ENCODE measurements at places on chromosomes 5 and 9.

DNA sequence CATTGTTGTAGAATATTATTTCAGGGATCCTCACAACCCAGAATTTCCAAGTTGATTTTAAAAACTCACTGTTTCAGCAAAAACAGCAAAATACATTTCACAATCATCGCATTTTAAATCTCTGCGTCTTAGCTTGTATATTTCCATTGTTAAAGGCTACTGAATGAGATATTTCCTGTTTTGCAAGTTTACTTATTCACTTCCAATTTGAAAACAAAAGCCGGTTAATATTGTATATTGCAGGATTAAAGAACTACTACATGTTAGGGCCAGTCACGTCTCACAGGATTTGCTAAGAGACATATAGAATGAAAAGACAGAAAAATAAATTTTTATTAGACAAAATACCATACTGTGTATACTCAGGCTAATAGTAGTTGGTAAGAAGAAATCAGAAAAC is 395.9 kb upstream of the CDH9 start:
- no peak for DNase-seq

- no peak for DNase-seq
Measured at GRCh38 chr9:119114681-119115080, 254.6 kb downstream of the BRINP1 start.

- no peak for DNase-seq
Measured at GRCh38 chr5:175621971-175622370, 35.9 kb upstream of the HRH2 start.

DNA sequence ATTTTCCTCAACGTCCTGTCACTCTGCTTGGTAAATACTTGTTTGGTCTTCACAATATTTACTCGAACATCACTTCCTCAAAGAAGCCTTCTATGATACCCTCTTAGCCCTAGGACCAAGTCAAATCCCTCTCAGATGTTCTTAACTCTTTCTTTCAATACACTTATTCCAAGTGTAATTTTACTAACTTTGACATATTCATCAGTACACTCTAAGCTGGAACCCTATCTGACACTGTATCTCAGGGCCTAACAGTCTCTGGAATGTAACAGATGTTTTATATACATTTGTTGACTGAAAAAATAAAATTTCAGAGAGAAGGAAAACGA is 19.6 kb downstream of the SIL1 start:
- DNase-seq, result no peak

GRCh38 chr9:86485359-86485758 is 131.1 kb upstream of the TUT7 start:
- no peak for DNase-seq

DNA sequence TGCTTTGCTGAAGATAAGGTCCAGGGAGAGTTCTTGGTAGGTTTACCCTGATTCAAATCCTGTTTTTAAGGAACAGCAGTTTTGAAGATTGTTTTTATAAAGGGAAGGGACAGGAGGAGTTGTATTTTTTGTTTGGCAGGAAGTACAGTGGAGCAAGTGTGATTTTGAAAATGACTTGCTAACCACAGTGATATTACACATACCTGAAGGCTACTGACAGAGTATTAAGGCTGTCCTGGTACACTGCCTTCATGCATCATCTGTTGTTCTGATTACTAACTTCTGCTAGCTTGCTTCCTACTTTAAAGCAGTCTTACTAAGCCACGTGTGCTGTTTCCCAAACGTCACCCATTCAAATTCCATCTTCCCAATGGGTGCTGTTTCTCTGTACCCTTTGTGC is 559.5 kb upstream of the SGCD start:
- no peak for DNase-seq

- no peak for DNase-seq
Measured at GRCh38 chr5:22850981-22851380, 2.2 kb downstream of the CDH12 start.

DNA sequence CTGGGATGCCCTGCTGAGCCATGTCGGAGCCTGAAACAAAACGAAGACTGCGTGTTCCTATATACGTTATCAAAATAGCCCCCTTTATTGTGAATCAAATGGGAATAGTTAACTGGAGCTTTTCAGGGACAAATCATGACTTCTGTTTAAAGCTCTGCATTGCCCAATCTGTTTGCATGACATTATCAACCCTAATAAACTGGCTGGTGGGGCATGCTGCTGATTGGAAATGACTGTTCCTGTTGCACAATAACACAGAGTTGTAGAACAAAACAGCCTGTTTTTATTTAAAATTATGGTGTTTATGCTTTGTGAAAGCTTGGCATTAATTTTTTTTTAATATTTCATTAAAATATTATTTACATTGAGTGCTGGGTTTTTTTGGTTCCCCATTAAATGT is 215.5 kb downstream of the TMEM167A start:
- DNase-seq, result no peak

DNA sequence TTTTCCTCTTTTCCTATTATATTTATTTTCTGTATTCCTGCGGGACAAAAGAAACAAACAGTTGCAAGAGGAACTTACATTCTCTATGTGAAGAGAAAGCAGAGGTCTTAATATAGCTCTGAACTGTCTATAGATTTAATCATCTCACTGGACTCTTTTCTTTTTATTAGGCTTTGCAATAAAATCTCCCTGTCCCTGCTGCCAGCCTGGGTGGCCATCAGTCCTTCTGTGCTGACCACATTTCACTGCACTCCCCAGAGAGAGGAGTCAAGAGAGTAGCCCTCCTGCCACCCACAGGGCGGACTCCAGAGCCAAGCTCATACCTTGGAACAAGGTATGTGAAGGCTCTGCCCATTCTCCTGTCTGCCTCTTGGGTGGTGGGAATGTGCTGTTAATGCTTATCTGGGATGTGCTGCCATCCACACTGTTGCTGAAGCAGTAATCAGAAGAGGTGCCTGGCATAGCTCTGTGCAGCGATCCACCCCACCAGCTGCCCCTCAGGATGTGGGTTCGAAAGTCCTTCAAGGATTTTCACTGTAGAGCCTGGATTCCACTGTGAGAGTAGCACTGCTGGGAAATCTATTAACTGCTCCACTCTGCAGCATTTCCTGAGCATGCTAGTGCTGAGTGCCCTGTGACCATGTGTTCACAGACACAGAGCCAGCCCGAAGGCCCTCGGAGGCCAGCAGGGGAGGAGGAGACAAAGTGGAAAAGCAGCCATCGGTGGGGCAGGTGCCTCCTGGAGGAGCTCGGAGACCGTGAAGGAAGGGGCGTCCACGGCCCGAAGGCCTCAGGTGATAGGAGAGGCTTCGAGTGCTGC is 334.6 kb downstream of the MED10 start:
- DNase-seq, result no peak

- no peak for DNase-seq
Measured at GRCh38 chr5:126523818-126524510, 71.1 kb downstream of the ALDH7A1 start.

DNA sequence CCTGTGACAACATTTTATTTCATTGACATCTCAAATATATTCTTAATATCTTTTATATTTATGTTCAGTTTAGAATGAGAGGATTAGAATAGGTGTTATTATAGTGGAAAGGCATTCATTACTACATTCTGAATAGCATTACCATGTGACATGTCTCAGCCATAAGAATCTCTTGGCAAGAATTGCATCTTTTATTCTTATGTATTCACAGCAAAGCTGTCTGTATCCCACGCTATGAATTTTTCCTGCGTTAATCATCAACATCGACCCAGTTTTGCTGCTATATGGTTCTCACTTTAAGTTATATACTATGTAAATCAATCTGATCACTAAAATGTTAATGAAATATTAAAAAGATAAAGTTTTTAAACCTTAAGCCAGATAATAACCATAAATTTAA is 248.6 kb downstream of the TMEM232 start:
- DNase-seq, result no peak

DNA sequence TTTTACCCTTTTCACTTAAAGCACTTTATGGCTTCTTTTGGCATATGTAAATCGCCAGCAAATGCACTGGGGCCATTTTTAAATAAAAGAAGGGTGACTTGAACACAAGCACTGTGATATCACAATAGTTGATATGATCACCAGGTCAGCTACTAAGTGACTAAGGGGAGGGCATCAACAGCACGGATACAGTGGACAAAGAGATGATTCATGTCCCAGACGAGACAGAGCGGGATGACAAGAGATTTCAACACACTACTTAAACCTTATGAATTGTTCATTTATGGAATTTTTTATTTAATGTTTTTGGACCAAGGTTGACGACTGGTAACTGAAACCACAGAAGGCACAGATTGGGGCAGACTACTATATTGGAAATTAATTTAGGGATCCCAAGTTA is 54.1 kb downstream of the RORB start:
- no peak for DNase-seq

DNA sequence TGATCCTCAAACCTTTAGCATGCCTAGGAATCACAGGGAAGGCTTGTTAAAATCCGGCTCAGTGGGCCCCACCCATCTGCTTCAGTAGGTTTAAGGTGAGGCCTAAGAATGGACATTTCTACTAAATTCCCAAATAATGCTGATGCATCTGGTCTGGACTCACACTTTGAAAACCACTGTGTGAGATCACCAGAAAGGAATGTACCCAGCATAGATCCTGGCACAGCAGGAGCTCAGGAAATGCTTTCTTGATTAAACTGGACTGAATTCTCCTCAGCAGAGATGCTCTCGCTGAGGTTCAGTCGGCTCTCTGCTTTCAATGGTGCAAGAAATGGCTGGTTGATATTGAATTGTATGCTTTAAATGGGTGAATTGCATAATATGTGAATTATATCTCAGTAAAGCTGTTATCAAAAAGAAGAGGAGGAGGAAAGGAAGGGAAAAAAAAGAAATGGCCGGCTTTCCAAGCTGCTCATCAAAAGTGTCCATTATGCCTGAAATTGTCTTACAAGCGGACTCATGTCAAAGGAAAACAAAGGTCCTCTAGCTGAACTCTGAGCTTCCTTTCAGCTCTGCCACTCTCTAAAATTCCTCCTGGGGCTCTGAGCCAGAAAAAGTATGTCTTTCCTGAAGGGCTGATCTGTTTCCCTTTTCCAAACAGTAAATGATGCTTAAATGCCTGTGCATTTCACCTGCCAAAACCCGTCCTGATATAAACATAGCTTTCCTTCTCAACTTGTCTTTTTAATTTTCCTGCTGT is 77.6 kb upstream of the SAP30L start:
- no peak for DNase-seq

DNA sequence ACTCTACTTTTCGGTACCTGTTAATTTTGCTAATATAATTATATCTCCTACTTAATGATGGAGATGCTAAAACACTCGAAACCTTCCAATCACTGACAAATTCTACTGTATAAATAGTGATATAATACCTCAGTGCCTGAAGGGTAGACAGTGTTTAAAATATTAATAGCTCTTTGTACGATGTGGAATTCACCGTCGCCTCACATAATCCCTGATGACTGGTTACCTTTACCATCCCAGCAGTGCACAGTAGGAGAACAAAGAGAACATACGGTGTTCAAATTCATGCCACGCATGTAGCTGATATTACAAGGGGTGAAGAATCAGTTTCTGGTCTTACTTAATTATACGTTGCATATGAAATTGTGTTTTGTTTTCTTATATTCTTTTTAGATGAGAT is 506.7 kb downstream of the CTNND2 start:
- DNase-seq, result no peak

DNA sequence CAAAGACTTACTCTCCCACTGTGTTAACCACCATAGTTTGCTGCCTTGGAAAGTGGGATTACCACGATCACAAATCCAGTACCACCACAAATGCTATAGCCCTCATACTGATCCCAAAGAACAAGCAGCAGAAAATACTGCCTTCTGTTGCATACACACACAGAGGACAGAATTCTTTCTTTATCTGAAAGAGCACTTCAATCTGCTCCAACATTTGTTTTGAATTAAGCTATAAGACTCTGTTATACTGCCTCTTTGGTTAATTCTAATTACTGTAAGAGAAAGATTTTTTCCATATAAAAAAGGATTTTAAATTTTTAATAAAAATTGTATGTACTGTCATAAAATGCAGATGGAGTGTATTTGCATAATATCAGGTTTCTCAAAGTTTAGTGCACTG is 69.8 kb downstream of the YIPF5 start:
- no peak for DNase-seq

- no peak for DNase-seq
Measured at GRCh38 chr5:60636001-60636400, 64.0 kb downstream of the DEPDC1B start.

DNA sequence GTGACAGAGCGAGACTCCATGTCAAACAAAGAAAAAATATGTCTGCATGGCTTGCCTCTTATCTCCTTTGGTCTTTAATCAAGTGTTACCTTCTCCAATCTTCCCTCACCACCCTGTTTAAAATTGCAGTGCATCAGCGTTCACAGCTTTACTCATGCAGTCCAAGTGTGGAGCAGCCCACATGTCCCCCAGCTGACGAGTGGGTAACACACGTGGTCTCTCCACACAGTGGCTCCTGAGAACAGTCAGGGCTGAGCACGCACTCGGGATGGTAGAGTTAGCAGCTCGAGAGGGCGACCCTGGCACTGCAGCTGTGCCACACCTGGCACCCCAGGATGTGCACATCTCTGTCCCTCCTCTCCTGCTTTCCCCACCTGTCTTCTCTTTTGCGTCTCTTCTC is 25.9 kb upstream of the CFAP157 start:
- no peak for DNase-seq

- no peak for DNase-seq
Measured at GRCh38 chr9:138117836-138118235, 240.3 kb downstream of the CACNA1B start.

GRCh38 chr9:21481470-21482056 is 550 bp downstream of the IFNE start:
- no peak for DNase-seq

GRCh38 chr9:120182011-120182410 is 398.0 kb downstream of the CDK5RAP2 start:
- DNase-seq, result no peak

DNA sequence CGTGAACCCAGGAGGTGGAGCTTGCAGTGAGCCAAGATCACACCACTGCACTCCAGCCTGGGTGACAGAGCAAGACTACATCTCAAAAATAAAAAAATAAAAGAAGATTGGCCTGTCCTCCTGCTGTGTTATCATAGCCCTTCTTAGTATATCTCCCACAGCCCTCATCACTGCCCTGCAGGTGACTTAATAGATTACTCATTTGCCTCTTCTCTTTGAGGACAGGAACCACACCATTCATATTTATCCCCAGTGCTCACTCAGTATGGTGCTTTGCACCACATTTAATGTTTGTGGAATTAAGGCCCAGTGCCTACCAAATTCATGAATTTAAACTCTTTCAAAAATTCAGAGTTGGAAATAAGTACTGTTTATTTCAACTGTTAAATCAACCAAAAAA is 10.3 kb downstream of the IDNK start:
- no peak for DNase-seq

DNA sequence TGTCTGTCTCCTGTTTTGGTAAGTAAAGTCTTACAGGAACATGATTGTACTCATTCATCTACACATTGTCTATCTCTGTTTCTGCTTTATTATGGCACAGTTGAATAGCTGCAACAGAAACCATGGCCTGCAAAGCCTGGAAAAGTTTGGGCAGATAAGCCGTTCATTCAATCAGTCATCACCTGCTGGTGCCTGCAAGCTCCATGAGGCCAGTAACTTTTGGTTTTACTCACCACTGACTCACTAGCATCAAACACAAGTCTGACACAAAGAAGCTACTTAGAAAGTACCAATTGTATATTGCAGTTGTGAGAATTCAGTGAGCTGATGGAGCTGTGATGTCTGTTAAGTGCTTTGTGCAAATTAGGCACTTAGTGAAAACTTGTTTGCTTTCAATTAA is 373.6 kb upstream of the SGCD start:
- no peak for DNase-seq

- peak; percentile 65 for DNase-seq
Measured at GRCh38 chr9:109244179-109245132, 76.4 kb downstream of the EPB41L4B start.

- DNase-seq, result no peak
Measured at GRCh38 chr5:68055686-68056085, 159.9 kb upstream of the PIK3R1 start.
